Activated CD8-positive, alpha-beta memory T cell treated with anti-CD3 and anti-CD28 coated beads, Interleukin-2, amount 10 ng/mL, durations not matched to agents 7 days and 5 days (primary cell): ENCODE measurements at places on chromosomes 5 and 9. TPM values are rescaled to one million over a fixed set of nuclear protein-coding genes. Genes with fewer than 3 reads are reported as not detected.
A peak's percentile ranks its signal among the peaks of the same experiment; 100 is the strongest.

Gene IRX4
- not detected for total RNA-seq

Gene LRRC70
- total RNA-seq: 0.42 TPM

Gene PFN3
- not detected for total RNA-seq

Gene PLEKHG4B
- not detected for total RNA-seq

Gene UNC5A
- not detected for total RNA-seq

DNA sequence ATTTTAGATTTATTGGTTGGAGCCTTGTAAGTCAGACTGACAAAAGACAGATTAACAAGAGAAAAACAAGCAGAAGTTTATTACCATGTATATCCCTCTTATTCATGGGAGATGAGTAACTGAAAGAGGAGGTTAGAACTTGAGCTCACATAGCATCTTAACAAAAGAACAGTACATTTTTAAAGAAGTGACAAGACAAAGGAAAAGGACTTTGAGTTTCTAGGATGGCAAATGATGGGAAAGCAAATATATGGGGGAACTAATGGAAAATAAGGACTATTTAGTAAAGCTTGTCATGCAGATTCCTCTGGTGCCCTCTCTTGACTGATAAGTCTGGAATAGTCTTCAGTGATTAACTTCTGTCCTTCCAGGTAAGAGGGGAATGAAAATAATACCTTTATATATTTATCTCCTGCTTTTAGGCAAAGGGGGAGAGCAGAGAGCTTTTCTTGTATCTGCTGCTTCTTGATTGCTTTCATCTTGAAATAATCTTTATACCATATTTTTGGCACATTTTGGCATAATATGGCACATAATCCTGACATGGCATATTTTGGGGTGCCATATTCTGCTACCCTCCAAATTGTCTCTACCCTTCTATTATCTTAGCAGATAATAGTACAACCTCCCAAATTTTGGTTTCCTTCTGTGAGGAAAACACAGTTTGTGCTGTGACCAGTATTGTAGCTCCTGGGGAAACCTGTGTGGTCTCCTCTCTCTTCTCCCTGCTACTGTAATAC lies 206.8 kb downstream of the TMC1 start:
- no peak overlapping the region for H3K27ac ChIP-seq
- H3K27me3 ChIP-seq: peaks cover 6% of the 10 kb centered on the region
- H3K4me3 ChIP-seq: no peak overlapping the region
- no peaks in the 10 kb centered on the region for H3K4me1 ChIP-seq

DNA sequence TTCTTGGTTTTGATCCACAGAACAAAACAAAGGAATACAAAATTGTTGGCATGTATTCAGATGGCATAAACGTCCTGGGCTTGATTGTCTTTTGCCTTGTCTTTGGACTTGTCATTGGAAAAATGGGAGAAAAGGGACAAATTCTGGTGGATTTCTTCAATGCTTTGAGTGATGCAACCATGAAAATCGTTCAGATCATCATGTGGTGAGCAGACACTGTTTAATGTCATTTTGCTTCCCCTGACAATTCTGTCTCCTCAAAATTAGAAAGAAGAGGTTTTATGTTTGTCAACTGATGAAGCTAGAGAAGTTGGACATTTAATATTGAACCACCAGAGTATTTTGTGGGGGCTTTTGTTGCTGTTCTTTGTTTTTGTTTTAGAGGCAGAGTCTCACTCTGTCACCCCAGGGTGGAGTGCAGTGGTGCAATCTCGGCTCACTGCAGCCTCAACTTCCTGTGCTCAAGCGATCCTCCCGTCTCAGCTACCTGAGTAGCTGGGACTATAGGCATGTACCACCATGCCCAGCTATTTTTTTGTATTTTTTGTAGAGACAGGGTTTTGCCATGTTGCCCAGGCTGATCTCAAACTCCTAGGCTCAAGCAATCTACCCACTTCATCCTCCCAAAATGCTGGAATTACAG lies 82.0 kb downstream of the SLC1A1 start:
- H3K4me3 ChIP-seq: no peak overlapping the region
- H3K4me1 ChIP-seq: peaks cover 26% of the 10 kb centered on the region
- no peaks in the 10 kb centered on the region for H3K36me3 ChIP-seq
- peak overlapping the region; percentile 52 for H3K27ac ChIP-seq

DNA sequence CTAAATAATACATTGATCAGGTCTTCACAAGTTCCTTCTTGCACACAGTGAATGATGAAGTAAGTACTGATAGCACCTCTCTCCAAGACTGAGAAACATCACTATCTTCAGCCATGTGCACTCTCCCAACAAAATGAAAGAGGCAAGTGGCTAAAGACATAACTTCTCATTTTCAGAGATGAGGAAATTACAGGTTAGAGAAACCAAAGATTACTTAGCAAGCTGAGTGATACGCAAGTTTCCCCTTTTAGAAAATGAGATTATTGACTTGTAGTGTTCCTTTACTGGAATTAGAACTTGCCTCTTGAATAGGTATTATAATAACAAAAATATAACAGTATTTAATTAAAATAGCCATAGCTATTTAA lies 21.6 kb downstream of the CEMIP2 start:
- no peak overlapping the region for H3K4me3 ChIP-seq
- no peaks in the 10 kb centered on the region for H3K27me3 ChIP-seq
- no peak for DNase-seq
- H3K4me1 ChIP-seq: peaks cover 7% of the 10 kb centered on the region
- peaks cover 56% of the 10 kb centered on the region for H3K36me3 ChIP-seq

DNA sequence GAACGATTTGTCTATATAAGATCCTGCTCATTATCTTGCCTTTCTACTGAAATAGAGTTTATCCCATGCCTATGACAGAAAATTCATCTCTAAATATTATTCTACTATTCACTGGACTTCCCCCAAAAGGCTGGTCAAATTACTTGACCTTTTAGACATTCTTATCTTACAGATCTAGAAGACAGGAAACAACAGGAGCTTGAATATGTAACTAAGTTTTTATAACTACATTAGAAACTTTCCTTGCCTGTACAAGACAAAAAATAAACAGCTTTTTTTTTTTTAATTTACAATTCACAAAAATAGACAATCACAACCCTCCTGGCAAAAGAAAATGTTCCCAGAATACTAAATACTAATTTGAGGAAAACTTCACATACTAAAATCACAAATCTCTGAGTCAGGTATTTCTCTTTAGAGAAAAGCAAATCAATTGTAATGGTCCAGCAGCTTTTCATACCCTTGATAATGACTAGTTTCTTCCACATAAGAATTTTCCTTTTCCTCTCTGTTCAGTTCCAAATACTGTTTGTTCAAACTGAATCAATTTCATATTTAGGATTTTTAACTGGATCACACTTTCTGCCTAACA lies 68.6 kb downstream of the MLLT3 start:
- H3K27me3 ChIP-seq: no peaks in the 10 kb centered on the region
- no peak for DNase-seq
- peak overlapping the region; percentile 82 for H3K27ac ChIP-seq
- peaks cover 16% of the 10 kb centered on the region for H3K36me3 ChIP-seq
- H3K4me3 ChIP-seq: peak overlapping the region; percentile 49

- H3K4me3 ChIP-seq: no peak overlapping the region
- no peak for DNase-seq
- no peaks in the 10 kb centered on the region for H3K4me1 ChIP-seq
- no peaks in the 10 kb centered on the region for H3K36me3 ChIP-seq
- no peak overlapping the region for H3K27ac ChIP-seq
Observed at GRCh38 chr5:166553778-166554177, 1737.7 kb upstream of the WWC1 start.

DNA sequence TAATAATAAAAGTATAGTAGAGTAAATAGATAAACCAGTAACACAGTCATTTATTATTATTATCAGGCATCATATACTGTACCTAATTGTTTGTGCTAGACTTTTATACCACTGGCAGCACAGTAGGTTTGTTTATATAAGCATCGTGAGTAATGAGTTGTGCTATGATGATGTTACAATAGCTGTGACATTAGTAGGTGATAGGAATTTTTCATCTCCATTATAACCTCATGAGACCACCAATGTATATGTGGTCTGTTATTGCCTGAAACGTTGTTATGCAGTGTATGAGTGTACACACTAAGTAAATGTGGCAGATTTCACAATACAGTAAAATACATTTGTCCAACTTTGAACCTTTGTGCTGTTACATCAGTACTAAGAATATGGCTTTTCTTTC lies 72.7 kb upstream of the SPATA31D4 start:
- no peak overlapping the region for H3K27ac ChIP-seq
- no peak for DNase-seq
- H3K27me3 ChIP-seq: no peaks in the 10 kb centered on the region
- H3K36me3 ChIP-seq: no peaks in the 10 kb centered on the region

DNA sequence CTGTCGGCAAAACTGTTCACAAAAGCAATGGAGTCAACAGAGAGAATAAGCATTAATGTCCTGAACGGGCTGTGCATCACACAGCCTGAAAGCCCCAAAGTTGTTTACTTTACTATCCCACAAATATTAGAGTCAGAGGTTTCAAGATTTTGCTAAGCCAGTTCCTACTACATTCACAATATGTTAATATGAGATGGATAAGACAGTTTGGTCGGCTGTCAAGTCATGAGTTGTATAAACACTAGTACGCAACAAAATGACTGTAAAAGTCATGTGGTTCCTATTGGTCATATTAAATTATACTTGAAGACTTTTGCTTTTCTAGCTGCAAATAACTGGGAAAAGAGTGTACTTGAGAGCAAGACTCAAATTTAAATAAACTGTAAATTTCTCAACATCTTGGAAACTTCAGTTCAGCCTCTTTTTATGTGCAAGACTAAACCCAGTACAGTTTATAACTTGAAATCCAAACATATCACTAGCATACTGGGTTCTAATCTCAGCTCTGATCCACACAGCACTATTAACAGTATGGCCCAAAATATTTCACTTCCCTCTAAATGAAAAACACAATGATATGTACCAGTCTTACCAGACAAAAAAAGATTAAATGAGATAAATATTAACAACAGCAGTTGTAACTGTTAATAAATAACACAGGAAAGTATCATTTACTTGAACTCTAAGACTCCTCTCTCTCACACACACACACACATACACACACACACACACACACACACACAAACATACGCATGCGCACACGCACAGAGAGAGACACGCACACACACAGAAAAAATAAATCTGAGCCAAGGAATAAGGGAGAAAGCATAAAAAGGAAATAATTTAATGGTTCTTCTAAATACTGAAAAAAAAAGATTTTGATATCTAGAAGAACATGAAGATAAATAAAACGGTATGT lies 33.1 kb downstream of the FANCC start:
- no peaks in the 10 kb centered on the region for H3K27me3 ChIP-seq
- no peak for DNase-seq
- H3K4me1 ChIP-seq: no peaks in the 10 kb centered on the region
- no peak overlapping the region for H3K27ac ChIP-seq
- H3K4me3 ChIP-seq: no peak overlapping the region
- H3K36me3 ChIP-seq: peaks cover 7% of the 10 kb centered on the region

GRCh38 chr9:109166171-109166770 lies 778 bp downstream of the FRRS1L start:
- H3K27me3 ChIP-seq: peaks cover 55% of the 10 kb centered on the region
- no peak overlapping the region for H3K4me3 ChIP-seq
- DNase-seq: no peak
- peaks cover 6% of the 10 kb centered on the region for H3K4me1 ChIP-seq
- no peak overlapping the region for H3K27ac ChIP-seq

- no peak for DNase-seq
- no peak overlapping the region for H3K27ac ChIP-seq
- no peaks in the 10 kb centered on the region for H3K36me3 ChIP-seq
- no peaks in the 10 kb centered on the region for H3K4me1 ChIP-seq
- peaks cover 12% of the 10 kb centered on the region for H3K27me3 ChIP-seq
Observed at GRCh38 chr5:103455796-103456195, 106.8 kb downstream of the NUDT12 start.

GRCh38 chr5:9610969-9611368 lies 19.2 kb downstream of the TAS2R1 start:
- no peak overlapping the region for H3K27ac ChIP-seq
- no peaks in the 10 kb centered on the region for H3K27me3 ChIP-seq
- DNase-seq: no peak
- H3K4me1 ChIP-seq: no peaks in the 10 kb centered on the region

DNA sequence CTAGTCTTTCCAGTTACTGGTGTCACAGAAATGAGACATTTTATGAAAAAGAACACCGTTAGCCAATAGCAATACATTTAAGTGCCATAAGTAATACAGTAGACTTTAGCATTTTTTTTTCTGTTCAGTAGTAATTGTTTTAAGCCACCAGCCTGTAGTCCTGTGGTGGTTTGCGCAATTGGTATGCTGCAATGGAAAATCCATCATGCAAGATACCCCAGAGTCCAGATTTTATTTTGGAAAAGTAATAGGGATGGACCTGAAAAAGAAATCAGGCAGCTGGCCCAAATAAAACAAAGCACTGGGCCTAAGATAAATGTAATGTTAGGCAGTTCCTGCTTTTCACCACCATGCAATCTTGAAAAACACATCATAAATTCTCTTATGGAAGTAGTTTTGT lies 94.6 kb upstream of the RASGRF2 start:
- peaks cover 51% of the 10 kb centered on the region for H3K36me3 ChIP-seq
- H3K4me3 ChIP-seq: no peak overlapping the region
- no peak for DNase-seq
- peaks cover 50% of the 10 kb centered on the region for H3K4me1 ChIP-seq

DNA sequence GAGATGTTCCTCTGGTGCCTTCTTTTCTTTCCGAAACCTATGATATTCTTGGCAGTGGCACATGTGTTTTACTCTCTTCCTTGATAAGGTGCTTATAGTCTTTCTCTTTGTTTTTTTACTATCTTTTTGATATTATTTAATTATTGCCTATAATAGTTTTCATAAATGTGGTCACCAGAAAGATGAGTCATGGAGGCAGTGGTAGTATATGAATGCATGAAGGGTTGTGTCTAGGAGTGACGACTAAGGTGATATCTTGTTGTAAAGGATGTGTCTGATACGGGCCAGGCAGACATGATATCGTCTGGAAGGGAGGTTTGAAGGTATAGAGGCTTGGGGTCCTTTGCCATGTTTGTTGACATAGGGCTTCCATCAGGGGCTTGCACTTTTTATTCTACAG lies 36.8 kb downstream of the SLC44A1 start:
- H3K27ac ChIP-seq: no peak overlapping the region
- DNase-seq: no peak
- peaks cover 1% of the 10 kb centered on the region for H3K4me1 ChIP-seq
- no peaks in the 10 kb centered on the region for H3K36me3 ChIP-seq

DNA sequence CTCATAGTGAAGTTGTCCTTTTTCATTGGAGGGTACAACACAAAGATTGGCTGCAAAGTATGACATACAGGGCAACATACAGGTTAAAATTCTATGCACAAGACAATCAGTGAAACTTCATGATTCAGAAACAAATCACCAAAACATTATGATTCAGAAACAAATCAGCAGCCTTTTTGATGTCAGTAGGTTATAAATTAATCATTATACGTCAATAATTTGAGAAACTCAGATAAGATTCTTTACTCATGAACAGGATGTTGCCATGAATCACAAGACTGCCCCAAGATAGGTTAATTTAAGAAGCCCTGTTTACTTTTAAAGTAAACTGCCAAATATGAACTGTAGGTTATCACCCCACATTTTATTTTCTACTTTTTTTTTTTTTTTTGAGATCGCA lies 62.2 kb upstream of the IL33 start:
- peaks cover 29% of the 10 kb centered on the region for H3K27me3 ChIP-seq
- no peaks in the 10 kb centered on the region for H3K4me1 ChIP-seq
- no peaks in the 10 kb centered on the region for H3K36me3 ChIP-seq
- H3K4me3 ChIP-seq: no peak overlapping the region

- no peaks in the 10 kb centered on the region for H3K4me1 ChIP-seq
- no peaks in the 10 kb centered on the region for H3K36me3 ChIP-seq
- DNase-seq: no peak
- no peaks in the 10 kb centered on the region for H3K27me3 ChIP-seq
- H3K27ac ChIP-seq: no peak overlapping the region
Observed at GRCh38 chr5:13746026-13746425, 198.5 kb downstream of the DNAH5 start.

GRCh38 chr5:4879693-4880303 lies 260.3 kb upstream of the ADAMTS16 start:
- no peak overlapping the region for H3K4me3 ChIP-seq
- H3K36me3 ChIP-seq: no peaks in the 10 kb centered on the region
- no peaks in the 10 kb centered on the region for H3K27me3 ChIP-seq
- DNase-seq: peak; percentile 56
- H3K27ac ChIP-seq: no peak overlapping the region
